ENCODE measurements at places on chromosomes 2 and 18. TPM values are rescaled to one million over a fixed set of nuclear protein-coding genes. Genes with fewer than 3 reads are reported as not detected.

- no peak for DNase-seq
Observed at GRCh38 chr2:175010848-175011254, 5.7 kb upstream of the CHN1 start.

- DNase-seq: no peak
Observed at GRCh38 chr2:120287183-120288015, 34.7 kb downstream of the RALB start.

GRCh38 chr2:168346725-168347477 is 99.5 kb upstream of the STK39 start:
- DNase-seq: no peak

IL36G gene
- not detected for total RNA-seq

ABCB11 gene
- total RNA-seq: 0.03 TPM

Data from cardiac septum (tissue), 1 donor.